ENCODE measurements at places on chromosomes 12 and 14.

DNA sequence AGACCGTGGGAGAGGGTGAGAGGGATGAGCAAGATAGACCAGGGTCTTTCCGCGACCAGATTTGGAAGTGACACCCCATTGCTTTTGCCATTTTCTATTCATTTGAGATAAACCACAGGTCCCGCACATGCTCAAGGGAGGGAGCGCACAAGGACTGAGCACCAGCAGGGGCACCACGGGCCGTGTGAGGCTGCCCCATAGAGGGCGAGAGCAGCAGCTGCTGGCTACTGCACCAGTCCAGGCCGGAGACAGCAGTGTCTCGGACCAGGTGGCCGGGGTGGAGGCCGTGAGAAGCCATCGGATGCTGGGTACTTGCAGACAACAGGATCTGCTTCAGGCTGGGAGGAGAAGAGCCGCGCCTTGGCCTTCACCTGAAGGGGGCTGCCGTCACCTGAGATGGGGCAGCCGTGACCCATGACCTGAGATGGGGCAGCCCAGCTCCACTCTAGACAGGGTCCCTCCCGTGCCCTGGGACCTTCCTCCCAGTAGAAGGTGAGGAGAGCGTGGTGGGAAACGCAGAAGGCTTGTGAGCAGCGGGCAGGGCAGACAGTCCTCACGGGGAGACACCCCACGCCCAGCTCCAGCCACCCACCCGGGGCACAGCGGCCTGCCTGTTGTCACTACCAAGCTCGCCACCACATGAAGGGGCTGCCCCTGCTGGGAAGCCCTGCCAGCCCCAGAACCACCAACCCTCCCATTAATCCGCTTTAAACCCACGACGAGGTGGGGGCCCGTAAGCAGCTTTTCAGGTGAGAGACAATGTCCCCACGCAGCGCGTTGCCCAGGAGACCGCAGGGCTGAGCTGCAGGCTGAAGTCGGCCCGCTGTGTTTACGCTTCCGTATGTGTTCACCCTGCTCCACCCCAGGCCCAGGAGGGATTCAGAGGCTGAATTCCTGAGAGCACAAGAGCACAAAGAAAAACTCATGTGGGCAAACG is 61.7 kb upstream of the FBRSL1 start:
- no peak for DNase-seq

- peak; percentile 58 for DNase-seq
These were observed 4.7 kb upstream of the TTC7B start for GRCh38 chr14:90820958-90821357.

GRCh38 chr12:111197376-111197944 is 171.4 kb downstream of the PHETA1 start:
- no peak for DNase-seq

GRCh38 chr12:2930865-2931264 is 28.3 kb upstream of the TEAD4 start:
- DNase-seq: no peak

GRCh38 chr14:91223028-91223783 is 21.3 kb downstream of the GPR68 start:
- no peak for DNase-seq

GRCh38 chr12:107493135-107493494 is 192.5 kb upstream of the PWP1 start:
- no peak for DNase-seq

- DNase-seq: peak; percentile 12
These were observed 23.3 kb upstream of the CCER1 start for GRCh38 chr12:90978117-90978770.

DNA sequence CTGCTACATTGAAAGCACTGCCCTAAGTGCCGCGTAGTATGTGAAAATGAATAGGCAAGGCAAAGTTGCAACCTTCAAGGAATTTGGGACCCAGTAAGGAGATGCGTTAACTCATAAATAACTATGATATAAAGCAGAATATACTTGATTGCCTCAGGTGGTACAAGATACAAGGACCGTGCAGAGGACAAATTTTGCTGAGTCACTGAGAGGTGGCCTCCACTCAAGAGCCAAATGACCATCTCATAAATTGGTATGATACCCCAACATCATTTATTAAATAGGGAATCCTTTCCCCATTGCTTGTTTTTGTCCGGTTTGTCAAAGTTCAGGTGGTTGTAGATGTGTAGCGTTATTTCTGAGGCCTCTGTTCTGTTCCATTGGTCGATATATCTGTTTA is 35.7 kb downstream of the IGF1 start:
- no peak for DNase-seq

DNA sequence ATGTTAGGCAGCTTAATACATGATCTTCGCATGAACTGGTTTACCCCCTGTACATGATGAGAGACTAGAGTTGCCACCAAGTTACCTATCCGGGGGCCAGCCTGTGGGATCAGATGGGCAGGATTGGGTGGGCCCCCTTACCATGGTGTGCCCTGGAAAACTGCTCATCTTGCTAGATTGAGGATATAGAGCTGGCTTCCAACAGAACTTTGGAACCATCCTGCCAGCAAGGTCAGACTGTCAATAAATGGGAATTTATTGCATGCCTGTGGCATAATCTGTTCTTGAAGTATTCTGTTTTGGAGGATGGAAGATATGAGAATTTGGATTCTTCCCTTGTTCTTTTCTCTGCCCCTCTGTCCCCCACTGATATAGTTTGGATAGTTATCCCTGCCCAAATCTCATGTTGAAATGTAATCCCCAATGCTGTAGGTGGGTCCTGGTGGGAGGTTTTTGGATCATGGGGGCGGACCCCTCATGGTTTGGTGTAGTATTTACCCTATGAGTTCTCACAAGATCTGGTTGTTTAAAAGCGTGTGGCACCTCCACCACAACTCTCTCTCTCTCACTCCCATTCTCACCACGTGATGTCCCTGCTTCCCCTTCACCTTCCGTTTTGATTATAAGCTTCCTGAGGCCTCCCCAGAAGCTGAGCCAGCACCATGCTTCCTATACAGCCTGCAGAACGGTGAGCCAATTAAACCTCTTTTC is 3.7 kb upstream of the TM9SF1 start:
- no peak for DNase-seq

- no peak for DNase-seq
These were observed 12.2 kb downstream of the GPR84 start for GRCh38 chr12:54352022-54352531.

- DNase-seq: no peak
These were observed 35.0 kb upstream of the NAV3 start for GRCh38 chr12:77795699-77796098.

- DNase-seq: no peak
These were observed 668 bp downstream of the TMEM260 start for GRCh38 chr14:56580221-56580711.

DNA sequence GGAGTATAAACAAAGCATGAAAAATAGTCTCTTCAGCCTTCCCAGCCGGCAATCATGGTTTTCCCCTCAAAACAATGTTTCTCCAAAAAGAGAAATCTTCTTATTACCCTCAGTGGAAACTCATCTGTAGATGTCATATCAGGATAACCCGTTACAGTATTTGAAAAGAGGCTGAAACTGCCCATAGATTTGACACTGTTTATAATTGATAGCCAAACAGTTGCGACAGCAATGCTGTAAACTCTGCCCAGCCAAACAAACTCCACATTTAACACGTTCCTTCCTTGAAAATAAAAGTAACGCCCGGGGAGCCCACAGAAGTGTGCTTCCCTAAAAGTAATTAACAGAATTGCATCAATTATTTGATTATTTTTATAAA is 201.3 kb upstream of the FOXN3 start:
- DNase-seq: no peak

GRCh38 chr12:92778525-92778924 is 75.7 kb downstream of the PLEKHG7 start:
- DNase-seq: no peak
